Common myeloid progenitor, CD34-positive (primary cell): ENCODE measurements at places on chromosomes 2 and 18.

DNA sequence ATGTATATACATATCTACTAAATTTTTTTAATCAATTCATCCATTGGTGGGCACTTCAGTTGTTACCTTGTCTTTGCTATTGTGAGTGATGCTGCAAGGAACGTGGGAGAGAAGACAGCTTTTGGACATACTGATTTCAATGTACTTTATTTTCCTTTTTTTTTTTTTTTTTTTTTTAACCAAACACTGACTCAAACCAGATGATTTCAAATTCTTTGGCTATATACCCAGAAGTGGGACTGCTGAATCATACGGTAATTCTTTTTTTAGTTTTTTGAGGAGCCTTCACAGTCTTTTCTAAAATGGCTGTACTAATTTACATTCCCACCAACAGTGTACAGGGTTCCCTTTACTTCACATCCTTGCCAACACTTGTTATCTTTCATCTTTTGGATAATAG lies 204.7 kb downstream of the INSIG2 start:
- H3K4me3 ChIP-seq = no peak overlapping the region
- no peaks in the 10 kb centered on the region for H3K36me3 ChIP-seq
- no peaks in the 10 kb centered on the region for H3K4me1 ChIP-seq
- no peak overlapping the region for H3K27ac ChIP-seq
- peaks cover 2% of the 10 kb centered on the region for H3K27me3 ChIP-seq
- no peak for DNase-seq

GRCh38 chr2:119423108-119423444 lies 8.6 kb upstream of the TMEM37 start:
- H3K36me3 ChIP-seq = no peaks in the 10 kb centered on the region
- no peaks in the 10 kb centered on the region for H3K4me1 ChIP-seq
- no peak overlapping the region for H3K4me3 ChIP-seq
- no peak for DNase-seq
- no peaks in the 10 kb centered on the region for H3K27me3 ChIP-seq

DNA sequence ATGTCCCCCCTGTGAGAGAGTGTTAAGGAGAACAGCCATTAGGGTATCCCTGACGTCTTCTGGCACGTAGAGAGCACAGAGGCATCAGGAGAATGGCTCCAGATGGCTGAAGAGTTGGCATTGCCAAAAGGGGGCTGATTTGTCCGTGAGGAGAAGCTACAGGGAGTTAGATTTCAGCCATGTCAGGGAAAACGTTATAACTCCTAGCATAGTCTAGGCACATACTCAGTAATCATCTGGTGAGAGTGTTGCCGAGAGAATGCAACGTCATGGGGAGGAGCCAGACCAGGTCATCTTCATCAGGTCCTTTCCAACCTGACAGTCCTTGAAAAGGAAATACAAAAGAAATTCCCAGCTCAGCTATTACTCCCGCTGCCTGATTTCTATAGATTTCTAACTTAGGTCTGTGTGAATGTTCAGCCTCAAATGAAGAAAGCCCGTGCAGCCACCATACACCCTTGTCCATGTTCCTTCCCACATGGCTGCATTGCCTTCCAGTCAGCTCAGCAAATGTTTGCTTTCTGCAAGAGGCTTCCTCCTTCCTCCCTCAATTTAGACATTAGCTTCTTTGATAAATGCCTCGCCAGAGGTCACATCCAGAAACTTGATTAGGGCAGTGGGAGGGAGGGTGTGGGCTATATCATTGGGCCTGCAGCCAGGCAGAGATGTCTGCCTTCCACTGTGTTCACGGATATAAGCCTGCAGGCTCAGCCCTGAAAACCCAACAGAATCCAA lies 93.0 kb downstream of the STPG4 start:
- DNase-seq = no peak
- peaks cover 30% of the 10 kb centered on the region for H3K4me1 ChIP-seq
- no peak overlapping the region for H3K27ac ChIP-seq
- H3K36me3 ChIP-seq = peaks cover 48% of the 10 kb centered on the region
- H3K27me3 ChIP-seq = no peaks in the 10 kb centered on the region

DNA sequence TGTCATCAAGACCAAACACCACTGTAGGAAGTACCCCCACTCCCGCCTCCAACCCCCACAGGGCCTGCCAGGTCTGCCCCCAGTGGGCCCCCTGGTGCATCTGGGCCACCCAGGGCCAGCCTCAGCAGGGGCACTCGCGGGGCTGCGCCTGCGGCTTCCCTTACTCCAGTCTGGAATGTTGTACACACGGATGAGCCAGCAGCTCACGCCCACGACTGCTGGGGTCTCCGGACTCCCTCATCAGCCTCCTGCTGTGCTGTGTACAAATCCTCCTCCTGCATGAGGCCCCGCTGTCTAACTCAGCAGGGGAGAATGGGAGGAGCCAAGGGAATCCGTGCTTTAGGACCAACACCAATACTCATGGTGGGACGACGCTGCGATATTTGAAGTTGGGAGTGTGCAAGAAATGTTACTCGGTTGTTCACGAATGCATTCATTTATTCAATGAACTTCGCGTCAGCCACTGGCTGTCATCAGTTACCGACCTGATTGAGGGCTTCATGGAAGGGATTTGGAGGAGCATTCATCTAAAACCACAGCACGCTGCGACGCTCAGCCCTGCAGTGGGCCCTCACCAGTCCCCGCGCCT lies 654 bp upstream of the ASB1 start:
- H3K27me3 ChIP-seq = no peaks in the 10 kb centered on the region
- H3K4me3 ChIP-seq = peak overlapping the region; percentile 84
- peaks cover 16% of the 10 kb centered on the region for H3K4me1 ChIP-seq
- H3K27ac ChIP-seq = no peak overlapping the region
- peak; percentile 77 for DNase-seq
- H3K36me3 ChIP-seq = peaks cover 7% of the 10 kb centered on the region

GRCh38 chr2:71327916-71328315 lies 3.7 kb upstream of the ZNF638 start:
- H3K4me1 ChIP-seq = peaks cover 2% of the 10 kb centered on the region
- no peak overlapping the region for H3K27ac ChIP-seq
- H3K27me3 ChIP-seq = no peaks in the 10 kb centered on the region
- no peak overlapping the region for H3K4me3 ChIP-seq
- no peak for DNase-seq

- no peaks in the 10 kb centered on the region for H3K27me3 ChIP-seq
- H3K27ac ChIP-seq = no peak overlapping the region
- H3K4me1 ChIP-seq = no peaks in the 10 kb centered on the region
- no peaks in the 10 kb centered on the region for H3K36me3 ChIP-seq
Measured at GRCh38 chr2:225842939-225843338, 443.4 kb downstream of the NYAP2 start.

GRCh38 chr2:29014331-29014730 lies 33.2 kb downstream of the TOGARAM2 start:
- H3K4me3 ChIP-seq = no peak overlapping the region
- H3K4me1 ChIP-seq = peaks cover 72% of the 10 kb centered on the region
- H3K27me3 ChIP-seq = no peaks in the 10 kb centered on the region
- no peak for DNase-seq
- no peaks in the 10 kb centered on the region for H3K36me3 ChIP-seq
- no peak overlapping the region for H3K27ac ChIP-seq

DNA sequence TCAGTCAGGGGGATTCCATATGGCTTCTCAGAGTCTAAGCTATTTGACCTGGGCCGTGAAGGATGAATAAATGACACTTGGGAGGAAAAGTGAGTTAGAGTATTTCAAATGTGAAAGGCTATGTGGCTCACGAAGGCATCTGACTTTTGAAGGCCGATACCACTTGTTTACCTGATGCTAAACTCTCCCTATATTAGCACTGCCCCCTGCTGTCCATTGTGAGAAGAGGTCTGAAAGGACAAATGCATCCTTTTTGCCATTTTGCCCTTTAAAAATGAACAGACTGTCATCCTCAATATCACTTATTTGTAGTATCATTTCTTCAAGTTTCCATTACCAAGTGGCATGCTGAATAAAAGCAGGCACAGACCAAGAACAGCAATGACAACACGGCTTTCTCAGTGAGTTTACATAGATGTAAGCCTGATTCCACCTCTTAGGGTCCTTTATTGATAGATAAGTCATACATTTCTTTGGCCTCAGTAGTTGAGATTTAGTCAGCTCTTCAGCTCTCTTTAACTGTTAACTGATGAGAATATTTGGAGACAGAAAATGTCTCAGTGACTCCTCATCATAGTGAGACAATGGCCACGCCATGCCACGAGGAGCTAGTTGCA lies 40.1 kb downstream of the DOCK10 start:
- peak; percentile 87 for DNase-seq
- H3K27ac ChIP-seq = no peak overlapping the region
- H3K27me3 ChIP-seq = no peaks in the 10 kb centered on the region
- no peak overlapping the region for H3K4me3 ChIP-seq
- no peaks in the 10 kb centered on the region for H3K36me3 ChIP-seq

- H3K36me3 ChIP-seq = no peaks in the 10 kb centered on the region
- no peak for DNase-seq
- no peaks in the 10 kb centered on the region for H3K4me1 ChIP-seq
- no peaks in the 10 kb centered on the region for H3K27me3 ChIP-seq
Measured at GRCh38 chr2:220455351-220455990, 828.0 kb downstream of the SLC4A3 start.

DNA sequence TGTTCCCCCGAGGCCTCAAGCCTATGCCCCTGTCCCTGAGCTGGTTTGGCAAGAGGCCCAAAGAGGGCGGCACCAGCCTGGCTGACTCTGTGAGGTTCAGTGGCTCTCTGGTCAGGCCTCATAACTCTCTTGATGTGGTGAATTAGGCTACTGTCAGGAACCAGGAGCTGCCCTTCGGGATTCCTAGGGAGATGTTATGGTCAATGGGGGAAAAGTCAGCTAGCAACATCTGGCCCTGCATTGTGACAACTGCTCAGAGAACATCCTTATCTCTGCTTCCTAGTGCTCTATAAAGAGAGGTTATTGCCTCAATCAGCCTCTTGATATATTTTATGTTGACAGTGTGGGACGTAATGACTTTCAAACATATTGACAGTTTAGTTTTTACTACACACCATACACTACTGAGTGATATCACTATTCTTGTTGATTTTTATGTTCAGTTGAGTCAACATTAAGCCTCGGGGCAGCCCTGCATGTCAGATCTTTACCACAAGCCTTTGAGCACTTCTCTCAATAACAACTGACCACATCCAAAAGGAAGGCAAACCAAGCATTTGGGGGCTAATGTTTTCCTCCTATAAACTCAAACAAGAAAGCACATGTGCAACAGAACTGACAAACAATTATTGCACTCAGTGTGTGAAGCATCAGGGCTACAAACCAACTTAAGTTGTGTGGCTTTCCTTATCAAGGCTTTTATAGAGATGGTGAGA lies 448.3 kb upstream of the SLC14A2 start:
- no peaks in the 10 kb centered on the region for H3K36me3 ChIP-seq
- H3K4me3 ChIP-seq = no peak overlapping the region
- H3K4me1 ChIP-seq = no peaks in the 10 kb centered on the region
- H3K27ac ChIP-seq = no peak overlapping the region
- DNase-seq = no peak

DNA sequence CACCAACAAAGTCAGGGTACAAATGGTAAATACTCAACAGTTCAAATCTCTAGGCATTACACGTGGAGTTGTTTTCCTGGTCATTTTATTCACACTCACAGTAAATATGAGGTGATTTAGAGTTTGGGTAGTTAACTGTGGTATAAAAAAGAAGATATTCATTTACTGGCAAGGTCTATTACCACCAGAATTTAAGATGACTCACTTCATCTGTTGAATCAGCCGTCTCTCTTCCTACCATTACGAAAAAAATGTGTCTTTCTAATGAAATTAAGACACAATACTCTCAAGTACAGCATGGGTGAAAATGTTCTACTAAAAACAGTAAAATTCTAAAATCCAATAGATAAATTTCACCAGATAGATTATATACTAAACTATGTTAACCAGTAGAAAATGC lies 21.0 kb upstream of the GPR75 start:
- H3K27ac ChIP-seq = no peak overlapping the region
- DNase-seq = no peak
- H3K27me3 ChIP-seq = no peaks in the 10 kb centered on the region
- peaks cover 73% of the 10 kb centered on the region for H3K36me3 ChIP-seq
- no peaks in the 10 kb centered on the region for H3K4me1 ChIP-seq

GRCh38 chr2:127045792-127046501 lies 61.0 kb downstream of the BIN1 start:
- no peaks in the 10 kb centered on the region for H3K27me3 ChIP-seq
- peaks cover 2% of the 10 kb centered on the region for H3K4me1 ChIP-seq

DNA sequence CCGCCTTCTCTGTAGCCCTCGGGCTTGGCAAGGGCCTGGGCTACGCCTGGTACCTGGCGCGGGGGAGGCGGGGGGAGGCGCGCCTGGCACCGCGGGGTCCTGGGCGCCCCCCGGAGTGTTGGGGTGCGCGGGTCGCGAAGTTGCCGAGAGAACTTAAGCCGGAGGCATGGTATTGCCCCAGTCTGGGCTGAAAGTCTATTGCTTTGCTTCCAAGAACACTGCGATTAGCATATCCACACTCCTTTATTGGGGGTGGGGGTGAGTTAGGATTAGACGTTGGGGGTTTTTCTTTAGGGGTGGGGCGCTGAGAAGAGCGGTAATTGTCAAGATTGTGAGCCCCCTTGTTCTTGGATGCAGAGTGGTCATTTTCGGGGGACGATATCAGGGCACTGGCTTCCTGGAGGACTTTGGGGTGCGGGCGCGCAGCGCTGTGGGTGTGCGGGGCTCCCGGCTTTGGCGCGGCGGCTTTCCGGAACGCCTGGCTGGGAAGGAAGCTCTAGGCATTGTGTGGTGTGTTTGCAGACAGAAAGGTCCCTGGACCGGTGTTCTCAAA lies 798 bp downstream of the TANC1 start:
- no peaks in the 10 kb centered on the region for H3K36me3 ChIP-seq
- H3K4me3 ChIP-seq = peak overlapping the region; percentile 60
- H3K27me3 ChIP-seq = no peaks in the 10 kb centered on the region
- H3K27ac ChIP-seq = no peak overlapping the region
- DNase-seq = peak; percentile 36

DNA sequence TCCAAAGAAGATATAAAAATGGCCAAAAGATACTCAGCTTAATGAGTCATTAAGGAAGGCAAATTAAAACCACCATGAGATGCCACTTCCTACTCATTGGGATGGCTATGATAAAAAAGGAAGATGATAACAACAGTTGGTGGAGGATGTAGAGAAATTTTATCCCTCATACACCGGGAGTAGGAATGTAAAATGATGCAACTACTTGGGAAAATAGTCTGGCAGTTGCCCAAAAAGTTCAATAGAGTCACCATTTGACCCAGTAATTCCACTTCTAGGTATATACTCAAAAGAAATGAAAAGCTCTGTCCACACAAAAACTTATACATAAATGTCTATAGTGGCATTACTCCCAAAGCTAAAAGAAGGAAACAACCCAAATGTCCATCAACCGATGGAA lies 10.1 kb upstream of the SULT1C2 start:
- H3K27ac ChIP-seq = no peak overlapping the region
- no peaks in the 10 kb centered on the region for H3K4me1 ChIP-seq

DNA sequence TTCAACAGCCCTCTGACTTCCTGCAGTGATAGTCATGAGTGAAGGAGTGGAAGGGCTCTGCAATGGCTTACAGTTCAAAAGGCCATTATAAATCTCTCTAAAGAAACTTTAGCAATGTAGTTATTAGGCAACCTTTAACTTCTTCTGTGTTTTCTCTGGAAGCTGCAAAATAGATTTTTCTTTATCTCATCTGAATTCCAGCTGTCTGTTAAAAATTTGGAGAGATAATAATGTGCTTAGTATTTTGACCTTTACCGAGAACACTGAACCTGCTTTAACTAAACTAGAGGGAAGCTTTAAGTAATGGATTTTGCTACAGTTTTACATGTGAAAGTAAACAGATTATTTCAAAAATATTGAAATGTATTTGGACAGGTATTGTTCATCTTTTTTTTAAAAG lies 847.9 kb downstream of the ERBB4 start:
- no peaks in the 10 kb centered on the region for H3K36me3 ChIP-seq
- no peak overlapping the region for H3K27ac ChIP-seq
- H3K4me1 ChIP-seq = no peaks in the 10 kb centered on the region
- no peaks in the 10 kb centered on the region for H3K27me3 ChIP-seq
